Stimulated activated CD4-positive, alpha-beta T cell treated with anti-CD3 and anti-CD28 coated beads, Interleukin-2, amount 100 ng/mL, for 24 hours (primary cell): ENCODE measurements at places on chromosomes 5 and 9.

GRCh38 chr9:134949681-134950385 lies 32.1 kb upstream of the FCN1 start:
- no peak for DNase-seq

DNA sequence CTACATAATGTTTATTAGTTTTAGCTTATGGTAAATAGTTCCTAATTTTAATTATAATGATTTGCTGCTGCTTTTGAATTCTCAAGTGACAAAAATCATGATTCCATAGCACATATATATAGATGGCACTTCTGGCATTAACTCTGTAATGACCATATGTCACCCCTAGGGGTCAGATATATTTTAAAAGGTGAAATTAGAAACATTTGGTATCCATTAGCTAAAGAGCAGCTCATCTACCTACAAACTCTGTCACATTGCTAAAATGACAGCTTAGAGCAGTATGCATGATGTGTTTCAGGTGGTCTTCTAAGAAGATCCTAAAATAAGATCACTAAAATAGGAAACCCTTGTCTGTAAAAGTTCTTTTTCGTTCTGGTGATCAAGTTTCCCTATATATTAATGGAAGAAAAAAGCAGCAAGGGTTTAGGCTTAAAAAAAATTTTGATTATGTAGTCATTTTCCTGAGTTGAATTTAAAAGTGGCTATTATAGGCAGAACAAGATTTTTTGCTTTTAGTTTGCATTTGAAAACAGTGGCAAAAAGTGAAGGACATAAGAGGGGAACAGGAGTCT lies 157.7 kb upstream of the POU5F2 start:
- DNase-seq = no peak

DNA sequence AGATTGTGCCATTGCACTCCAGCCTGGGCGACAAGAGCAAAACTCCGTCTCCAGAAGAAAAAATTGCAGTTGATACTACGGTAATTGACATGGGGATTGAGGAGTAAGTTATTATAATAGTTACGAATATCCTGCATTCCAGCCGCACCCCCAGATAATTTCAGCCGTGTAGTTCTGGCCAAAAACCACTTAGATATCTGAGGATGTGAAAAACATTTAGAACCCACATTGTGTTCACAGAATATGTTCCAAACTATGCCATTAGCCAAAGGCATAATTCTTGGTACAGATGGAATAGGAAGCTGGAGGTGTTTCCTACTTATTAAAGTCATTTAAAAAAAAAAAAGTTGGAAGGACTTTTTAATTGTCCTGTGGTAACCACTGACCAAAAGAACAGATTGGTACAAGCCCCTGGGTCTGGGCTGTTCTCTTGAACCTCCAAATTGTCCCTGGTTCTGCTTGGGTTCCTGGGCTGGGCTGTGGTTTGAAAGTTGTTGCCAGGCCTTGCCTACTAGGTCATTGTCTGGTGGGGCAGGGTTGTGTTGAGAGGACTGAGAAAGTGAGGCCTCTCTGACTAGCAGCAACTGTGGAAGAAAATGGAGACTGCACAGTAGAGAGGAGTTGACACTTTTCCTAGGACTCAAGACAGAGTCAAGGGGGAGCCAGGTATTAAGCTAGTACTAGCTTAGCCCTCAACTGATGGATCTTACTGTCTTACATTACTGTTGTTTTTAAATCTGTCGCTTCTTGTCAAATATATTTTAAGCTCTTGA lies 198.8 kb downstream of the NR3C1 start:
- DNase-seq = no peak

DNA sequence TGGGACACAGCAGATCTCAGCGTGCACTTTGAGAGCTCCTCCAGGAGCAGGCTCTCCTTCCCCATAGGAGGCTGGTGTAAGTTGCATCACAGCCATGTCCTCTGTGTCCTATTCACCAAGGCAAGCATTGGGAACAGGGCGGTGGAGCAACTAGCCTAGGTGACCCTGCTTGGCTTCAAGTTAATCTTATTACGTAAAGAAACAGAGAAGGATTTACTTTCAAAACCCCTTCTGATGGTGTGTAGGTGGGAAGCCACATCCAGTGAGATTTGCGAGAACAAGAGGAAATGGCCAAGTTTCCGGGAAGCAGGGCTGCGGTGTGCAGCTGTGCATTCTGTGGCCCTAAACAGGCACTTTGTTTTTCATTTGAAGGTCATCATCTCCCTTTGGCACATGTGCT lies 80.2 kb downstream of the TRIO start:
- no peak for DNase-seq

GRCh38 chr9:74007833-74008232 lies 489.3 kb upstream of the RORB start:
- no peak for DNase-seq

DNA sequence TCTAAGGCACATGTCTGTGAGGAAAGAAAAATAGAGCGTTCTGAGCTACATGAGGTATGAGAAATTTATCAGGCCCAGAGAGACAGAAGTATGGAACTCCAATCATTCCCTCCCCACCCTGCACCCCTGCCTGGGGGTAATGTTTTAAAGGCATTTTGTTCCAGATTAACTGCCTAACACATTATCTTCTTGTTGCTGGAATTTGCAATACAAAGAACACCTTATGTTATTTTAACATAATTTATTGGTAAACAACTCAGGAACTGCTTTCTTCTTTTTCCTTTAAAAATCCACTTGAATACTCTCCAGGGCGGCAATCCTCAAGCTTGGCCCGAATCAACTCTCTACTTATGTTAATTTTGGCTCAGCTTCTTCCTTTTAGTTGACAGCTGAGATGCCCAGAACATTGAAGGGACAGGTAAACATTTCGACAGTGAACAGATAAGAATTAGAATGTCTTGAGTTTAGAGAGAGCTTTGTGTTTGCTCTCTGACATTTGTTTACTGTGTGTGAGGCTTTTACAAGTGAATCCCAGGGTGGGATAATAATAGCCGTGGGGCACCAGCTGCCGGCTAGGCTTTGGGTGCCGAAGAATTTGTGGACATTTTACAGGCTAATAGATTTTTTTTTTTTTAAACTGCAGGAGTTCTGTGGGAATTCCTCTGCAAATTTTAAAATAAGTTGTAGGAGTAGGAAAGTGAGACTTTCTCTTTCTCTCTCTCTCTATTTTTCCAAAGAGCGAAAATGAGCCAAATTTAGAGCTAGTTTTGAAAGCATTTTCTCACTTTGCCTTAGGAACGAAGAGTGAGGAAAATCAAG lies 96.4 kb upstream of the TAF11L2 start:
- no peak for DNase-seq

DNA sequence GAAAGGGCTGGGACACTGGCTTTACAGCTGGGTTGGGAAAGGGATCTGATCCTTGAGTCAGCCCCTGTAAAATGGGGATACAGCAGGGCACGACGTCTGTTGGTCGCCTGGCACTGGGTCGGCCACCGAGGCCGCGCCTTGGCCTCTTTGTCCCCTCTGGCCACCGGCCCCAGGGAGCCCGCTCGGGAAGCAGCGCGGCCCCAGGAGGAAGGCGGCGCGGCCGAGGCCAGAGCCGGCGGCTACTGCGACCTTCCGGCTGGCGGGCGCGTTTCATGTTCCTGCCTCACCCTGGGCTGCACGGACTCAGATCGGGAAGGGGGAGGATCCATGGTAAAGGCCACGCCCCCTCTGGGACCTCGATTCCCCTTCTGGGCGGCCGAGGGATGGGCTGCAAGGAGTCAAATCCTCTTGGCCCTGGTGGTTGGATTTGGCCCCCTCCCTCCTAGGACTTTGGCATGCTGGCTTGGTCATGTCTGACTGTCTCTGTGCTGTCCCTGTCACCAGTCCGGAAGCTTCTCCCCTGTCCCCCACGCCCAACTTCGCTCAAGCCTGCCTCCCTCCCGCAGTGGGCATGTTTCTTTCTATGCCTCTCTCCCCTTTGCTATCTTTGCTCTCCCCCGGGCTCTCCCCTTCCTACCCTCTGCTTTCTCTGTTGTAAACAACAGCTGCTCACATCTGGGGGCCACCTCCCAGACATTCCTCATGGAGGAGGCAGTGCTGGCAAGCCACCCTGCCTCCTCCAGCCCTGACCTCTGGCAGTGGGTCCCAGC lies 25.8 kb downstream of the FPGS start:
- no peak for DNase-seq

- DNase-seq = no peak
Measured at GRCh38 chr5:141017943-141018342, 33.2 kb upstream of the PCDHB1 start.

DNA sequence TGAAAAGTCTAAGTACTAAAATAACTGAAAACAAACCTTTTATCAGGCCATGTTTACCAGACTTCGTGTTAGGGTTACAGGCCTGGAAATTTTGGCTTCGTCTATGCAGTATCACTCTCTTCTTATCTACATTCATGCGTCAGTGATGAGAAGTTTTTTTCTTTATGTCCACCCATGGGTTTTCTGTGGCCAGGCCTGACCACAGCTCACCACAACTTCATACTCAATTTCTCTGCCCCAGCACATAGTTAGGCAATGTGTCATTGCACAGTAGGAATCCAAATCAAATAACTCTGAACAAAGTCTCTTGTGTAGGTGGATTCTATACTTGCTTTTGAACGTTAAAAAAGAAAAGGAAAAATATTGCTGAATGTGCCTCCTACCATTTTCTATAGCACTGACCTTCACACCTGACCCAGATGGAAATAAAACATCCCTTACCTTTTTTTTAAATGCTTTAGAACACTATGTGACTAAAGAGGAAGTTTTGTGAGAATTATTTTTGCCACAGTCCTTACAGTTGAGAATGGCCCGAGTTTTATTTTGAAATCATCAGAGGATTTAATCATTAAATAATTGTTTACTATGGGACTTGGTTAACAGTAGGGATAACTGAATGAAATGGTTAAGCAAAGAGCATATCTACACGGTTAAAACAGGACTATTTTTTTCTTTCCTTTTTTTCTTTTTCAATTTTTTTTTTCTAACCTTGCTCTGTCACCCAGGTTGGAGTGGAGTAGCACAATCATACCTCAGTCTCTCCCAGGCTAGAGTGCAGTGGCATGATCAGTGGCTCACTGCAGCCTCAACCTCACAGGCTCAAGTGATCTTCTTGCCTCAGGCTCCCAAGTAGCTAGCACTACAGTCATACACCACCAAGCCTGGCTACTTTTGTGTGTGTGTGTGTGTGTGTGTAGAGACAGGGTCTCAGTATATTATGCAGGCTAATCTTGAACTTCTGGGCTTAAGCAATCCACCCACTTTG lies 1247.0 kb upstream of the ACO1 start:
- DNase-seq = no peak

GRCh38 chr9:123798195-123798594 lies 131.7 kb downstream of the DENND1A start:
- DNase-seq = no peak

DNA sequence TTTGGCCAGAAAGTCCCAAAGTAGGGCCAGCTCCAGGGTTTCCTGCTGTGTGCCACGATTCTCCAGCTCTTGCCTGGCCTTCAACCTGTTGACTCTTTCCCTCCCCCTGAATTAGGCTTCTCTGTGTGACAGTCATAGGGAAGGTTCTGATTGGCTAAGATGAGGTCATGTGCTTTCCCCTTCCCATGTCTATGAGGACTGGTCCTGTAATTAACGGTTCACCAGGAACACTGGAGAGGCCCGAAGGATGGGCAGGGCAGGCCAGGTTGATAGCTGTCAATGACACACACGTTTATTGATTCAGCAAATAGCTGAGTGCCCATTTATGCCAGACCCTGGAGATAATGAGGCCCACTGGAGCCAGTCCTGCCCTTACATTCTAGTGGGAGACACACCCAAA lies 9.0 kb upstream of the PRR7 start:
- no peak for DNase-seq

- DNase-seq = no peak
Measured at GRCh38 chr5:179825655-179826182, 5.0 kb downstream of the SQSTM1 start.

DNA sequence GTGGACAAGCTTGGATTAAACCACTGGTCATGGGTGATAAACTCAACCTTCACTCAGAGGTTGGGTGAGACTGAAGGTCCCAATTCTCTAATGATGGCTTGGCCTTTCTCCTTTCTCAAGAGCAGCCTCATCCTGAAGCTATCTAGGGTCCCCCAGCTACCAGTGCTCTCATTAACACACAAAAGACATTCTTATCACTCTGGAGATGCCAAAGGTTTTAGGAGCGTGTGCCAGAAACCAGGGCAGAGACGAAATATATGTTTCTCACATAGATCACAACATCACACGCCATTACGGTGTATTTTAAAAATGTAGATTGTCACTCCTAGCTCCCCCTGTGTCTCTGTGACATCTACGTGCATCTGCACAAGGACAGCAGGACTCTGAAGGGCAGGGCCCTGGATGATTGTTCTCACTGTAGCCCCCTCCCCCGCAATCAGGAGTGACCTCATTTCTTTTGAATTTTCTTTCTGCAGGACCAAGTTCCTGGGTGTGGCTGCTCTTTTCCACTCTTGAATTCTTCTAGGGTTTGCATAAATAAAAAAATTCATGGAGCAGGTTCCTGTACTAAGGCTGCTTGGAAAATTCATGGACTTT lies 311.3 kb downstream of the GADD45G start:
- DNase-seq = no peak

DNA sequence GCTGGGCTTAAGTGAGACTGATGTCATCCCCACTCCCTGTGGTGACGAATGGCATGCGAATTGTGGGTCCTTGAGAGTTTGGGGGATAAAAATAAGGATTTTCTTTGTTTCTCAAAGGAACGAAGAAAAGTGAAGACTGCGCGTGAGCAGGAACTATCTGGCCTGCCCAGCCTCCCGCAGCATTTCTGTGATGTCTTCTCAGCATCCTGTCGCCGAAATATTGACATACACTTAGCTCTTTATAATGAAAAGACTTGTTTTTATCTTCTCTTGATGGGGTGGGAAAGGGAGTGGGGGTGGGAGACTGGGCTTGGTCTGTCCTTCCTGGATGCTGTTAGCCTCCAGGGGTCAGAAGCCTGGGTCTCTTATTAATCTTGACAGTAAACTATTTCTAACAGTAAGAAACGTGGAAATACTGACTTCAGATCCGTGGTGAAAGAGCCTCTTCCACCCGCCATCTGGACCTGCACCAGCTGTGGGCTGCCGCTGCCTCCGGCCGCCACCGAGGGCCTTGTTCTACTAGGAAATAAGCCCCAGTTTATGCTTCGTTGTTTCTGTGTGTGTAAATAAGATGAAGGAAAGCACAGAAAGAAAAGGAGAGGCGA lies 239.6 kb downstream of the FANCC start:
- DNase-seq = no peak

- DNase-seq = no peak
Measured at GRCh38 chr9:4879115-4879558, 86.4 kb downstream of the RCL1 start.
